NCI-H446 (cell line): ENCODE measurements at places on chromosomes 6 and 20.

DNA sequence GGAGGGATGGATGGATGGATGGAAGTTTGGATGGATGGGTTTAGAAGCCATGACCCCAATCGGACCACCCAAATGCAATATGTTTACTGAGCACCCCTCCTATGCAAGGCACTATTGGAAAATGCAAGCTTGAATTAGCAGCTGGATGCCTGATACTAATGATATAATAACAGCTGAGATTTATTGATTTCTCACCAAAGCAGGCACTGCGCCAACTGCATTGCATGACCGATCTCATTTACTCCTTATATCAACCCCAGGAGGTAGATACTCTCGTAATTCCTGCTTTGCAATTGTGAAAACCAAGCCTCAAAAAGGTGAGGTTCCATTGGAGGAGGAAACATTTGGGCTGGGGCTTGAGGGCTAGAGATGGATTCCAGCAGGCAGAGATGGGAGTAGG lies 89.7 kb downstream of the KCNB1 start:
- DNase-seq = peak; percentile 26

- no peak for DNase-seq
Observed at GRCh38 chr20:54920491-54920890, 445.1 kb downstream of the DOK5 start.

GRCh38 chr6:157432231-157432891 lies 51.4 kb downstream of the ZDHHC14 start:
- DNase-seq = no peak

DNA sequence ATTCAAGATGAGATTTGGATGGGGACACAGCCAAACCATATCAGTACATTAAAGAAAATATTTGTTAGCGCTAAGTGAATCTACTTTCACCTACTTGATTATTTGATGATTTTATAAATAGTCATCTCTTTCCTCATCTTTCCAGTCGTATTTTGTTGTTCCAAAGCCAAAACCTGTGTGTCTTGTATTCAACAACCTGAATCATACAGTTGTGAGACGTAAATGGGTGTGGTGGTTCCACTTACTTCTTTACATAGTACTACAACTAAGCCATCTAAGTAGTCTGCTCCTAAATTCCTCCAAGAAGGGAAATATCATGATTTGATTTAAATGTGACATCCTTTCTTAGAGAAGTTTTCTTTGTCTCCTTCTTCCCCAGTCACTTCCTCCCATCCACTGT lies 132.8 kb downstream of the ESR1 start:
- DNase-seq = no peak

- no peak for DNase-seq
Observed at GRCh38 chr6:143468026-143468425, 17.4 kb downstream of the PEX3 start.

DNA sequence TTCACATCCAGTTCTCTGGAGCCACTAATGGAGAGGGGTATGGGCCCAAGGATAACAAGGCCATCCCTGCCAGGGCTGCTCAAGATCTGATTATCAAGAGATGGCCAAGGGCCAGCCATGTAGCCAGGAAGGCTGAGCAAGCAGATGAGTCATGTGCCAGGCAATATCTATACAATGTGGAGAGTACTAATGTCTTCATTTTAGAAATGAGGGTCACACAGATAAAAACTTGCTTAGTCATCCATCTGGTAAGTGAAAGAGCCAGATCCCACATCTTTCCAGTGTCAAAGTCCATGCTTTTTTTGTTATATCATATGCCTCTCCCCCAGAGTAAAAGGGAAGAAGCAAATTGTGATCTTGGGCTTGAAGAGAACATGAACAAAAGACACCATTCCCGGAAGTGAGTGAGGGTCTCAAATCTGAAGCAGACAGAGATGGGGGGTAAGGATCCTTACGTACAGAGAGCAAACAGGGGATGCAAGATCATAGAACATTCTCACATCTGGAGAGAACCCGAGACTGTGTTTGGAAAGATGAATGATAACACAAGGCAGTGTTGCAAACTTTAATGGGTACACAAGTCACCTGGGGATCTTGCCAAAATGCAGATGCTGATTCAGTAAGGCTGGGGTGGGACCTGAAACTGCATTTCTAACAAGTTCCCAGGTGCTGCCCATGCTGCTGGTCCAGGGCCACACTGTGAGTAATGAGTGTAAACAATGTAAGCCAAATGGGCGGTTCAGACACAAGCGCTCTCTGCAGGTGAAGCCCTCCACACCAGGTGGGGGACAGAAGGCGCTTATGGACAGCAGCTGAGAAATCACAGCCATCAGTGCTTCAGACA lies 20.0 kb upstream of the GSTA3 start:
- DNase-seq = peak; percentile 61

DNA sequence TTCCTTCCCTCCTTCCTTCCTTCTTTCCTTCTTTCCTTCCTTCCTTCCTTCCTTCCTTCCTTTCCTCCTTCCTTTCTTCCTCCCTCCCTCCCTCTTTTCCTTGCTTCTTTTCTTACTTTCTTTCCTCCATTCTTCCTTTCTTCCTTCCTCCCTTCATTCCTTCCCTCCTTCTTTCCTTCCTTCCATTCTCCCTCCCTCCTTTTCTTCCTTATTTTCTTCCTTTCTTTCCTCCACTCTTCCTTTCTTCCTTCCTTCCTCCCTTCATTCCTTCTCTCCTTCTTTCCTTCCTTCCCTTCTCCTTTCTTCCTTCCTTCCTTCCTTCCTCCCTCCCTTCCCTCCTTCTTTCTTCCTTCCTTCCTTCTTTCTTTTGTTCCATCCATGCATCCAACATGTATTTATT lies 35.1 kb upstream of the EDN3 start:
- no peak for DNase-seq

DNA sequence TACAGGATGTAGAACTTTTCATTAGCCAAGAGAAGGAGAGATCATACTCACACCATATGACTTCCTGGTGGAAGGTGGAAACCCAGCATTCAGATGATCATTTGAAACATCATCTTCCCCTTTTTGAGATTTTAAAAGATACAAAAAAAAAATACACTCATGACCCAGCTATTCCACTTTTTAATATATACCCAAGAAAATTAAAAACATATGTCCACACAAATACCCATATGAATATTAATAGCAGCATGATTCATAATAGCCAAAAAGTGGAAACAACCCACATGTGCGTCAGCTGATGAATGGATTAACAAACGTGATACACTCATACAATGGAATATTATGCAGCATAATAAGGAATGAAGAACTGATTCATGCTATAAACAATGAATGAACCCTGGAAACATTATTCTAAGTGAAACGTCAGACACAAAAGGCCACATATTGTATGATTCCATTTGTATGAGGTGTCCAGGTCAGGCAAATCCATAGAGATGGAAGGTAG lies 130.0 kb upstream of the SGK1 start:
- DNase-seq = no peak

DNA sequence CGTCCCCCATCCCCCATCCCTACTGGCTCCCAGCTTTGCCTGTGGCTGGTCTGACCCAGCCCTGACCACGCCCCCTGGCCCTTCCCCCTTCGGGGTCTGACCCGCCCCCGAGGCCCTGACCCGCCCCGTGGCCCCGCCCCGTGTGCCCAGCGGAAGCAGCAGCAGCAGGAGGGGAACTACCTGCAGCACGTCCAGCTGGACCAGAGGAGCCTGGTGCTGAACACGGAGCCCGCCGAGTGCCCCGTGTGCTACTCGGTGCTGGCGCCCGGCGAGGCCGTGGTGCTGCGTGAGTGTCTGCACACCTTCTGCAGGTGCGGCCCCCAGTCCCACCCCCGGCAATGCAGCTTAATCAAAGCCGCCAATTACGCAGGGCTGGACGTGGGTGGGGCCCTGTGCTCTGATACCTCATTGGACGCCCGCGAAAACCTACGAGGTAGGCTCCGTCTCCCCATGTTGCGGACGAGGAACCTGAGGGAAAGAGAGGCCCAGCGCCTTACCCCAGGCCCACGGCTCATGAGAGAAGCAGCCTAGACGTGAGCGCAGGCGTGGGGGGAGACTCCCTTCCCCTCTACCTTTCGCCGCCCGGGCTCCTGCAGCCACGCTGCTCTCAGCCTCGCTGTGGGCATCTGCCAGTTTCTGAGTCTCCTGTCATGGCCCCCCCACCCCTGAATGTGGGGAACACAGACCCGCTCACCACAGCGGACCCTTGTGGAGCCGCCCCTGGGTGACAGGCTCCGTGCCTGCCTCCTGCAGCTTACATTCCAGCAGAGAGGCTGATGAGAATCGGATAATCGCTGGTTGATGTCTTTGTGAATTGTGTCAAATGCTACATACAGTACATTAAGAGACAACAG lies 12.8 kb downstream of the RBCK1 start:
- DNase-seq = no peak

DNA sequence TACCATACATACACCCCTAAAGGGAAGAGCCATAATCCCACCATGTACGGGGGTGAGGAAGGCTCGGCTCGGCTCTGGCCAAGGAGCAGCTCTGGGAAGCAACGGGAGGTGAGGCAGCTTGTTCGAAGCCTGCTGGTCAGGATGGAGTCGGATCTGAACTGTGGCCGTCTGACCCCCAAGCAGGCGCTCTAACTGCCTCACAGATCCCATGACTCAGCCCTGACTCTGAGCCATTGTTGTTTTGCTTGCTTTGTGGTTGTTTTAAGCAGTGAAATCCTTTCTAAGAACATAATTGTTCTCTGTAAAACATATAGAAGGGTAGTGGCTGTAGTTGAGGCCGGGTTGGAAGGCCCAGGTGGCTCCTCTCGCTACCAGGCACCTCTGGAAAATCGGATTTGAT lies 10.9 kb downstream of the C6orf132 start:
- no peak for DNase-seq

- no peak for DNase-seq
Observed at GRCh38 chr6:170404036-170404435, 97.5 kb downstream of the FAM120B start.

GRCh38 chr6:69261010-69261409 lies 535.8 kb downstream of the LMBRD1 start:
- DNase-seq = no peak

DNA sequence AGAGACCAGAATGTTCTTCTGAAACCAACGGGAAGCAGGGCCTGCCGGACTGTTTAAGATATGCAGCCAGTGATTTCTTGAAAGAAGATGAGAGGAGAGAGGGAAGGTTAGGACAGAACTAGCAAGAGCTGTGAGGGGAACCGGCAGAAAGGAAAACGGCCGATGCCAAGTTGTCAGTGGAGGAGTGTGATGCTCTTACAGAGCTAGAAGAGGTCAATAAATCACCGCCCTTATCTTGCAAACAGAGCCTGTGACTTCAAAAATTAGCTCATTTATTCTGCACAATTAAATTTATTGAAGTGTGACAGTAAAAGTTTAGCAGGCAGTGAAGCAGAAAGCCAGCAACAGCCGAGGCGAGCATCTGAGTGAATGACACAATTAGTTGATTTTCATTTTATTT lies 509.5 kb upstream of the ID4 start:
- peak; percentile 45 for DNase-seq

DNA sequence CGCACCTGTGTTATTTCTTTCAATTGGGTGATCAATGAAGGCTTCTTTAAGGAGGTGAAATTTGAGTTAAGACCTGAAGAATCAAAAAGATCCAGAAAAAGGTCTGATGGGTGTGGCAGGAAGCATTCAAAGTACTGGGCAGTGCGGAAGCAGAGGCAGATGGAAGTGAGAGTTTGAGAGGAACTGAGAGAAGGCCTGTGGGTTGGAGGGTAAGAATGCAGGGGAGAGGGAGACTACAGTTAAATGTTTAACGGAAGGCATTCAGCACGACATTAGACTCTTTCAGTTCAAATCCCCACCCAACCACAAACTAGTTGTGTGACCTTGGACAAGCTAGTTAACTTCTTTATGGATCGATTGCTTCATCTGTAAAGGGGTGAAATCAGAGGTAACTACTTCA lies 50.5 kb upstream of the GCM1 start:
- DNase-seq = no peak
